AG04449 (cell line): ENCODE measurements at places on chromosomes 5 and 9.

GRCh38 chr9:121559183-121559582 is 59.5 kb upstream of the GGTA1 start:
- no peak for DNase-seq

GRCh38 chr9:101902051-101902450 is 163.6 kb upstream of the GRIN3A start:
- no peak for DNase-seq

DNA sequence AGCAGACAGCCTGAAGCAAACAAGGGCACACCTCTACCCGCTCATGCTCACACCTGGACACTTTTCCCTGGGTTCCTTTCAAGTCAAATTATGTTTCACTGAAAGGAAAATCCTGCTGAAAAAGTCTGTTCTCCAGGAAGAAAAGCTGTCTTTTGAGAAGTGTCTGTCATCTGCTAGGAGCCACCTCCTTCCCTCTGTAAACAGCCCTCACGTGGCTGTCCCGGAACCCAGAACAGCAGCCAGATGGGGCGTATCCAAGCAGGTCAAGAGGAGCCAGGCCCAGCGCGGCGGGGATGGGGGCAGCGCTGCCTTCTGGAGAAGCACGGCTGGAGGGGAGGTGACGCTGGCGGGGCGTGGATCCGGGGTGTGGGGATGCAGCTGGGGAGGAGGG is at the start of gene PNPLA7:
Gene PNPLA7, minus strand, starts transcription at position 172 of the 391 bp plus-strand sequence. CDS start 205 bp downstream, outside the sequence.
- DNase-seq, result no peak

- peak; percentile 37 for DNase-seq
These were observed 160.8 kb upstream of the KLF4 start for GRCh38 chr9:107650321-107650720.

DNA sequence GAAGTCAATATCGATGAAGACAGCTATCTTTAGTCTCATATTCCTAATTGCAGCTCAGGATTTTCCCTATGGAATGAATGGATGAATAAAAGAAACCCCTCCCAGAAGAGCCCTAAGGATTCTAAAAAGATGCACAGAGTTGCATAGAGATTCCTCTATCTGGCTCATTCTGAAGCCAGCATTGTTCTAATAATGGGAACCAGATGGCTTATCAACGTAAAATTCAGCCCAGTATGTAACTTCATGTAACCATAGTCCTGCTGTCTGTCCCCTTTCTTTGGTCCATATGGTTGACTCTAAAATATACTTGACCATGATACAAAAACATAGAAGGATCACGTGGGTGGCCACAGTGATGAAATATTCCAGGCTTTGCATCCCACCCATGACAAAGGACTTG is 508.6 kb downstream of the RASEF start:
- DNase-seq, result no peak

- no peak for DNase-seq
These were observed at the start of gene CARTPT for GRCh38 chr5:71719063-71719964. TSS of gene CARTPT (plus strand) at chr5:71719275. CDS start at chr5:71719294, 19 bp downstream.

- DNase-seq, result no peak
These were observed 144.8 kb upstream of the ADCY2 start for GRCh38 chr5:7251132-7251531.

- no peak for DNase-seq
These were observed 23.3 kb upstream of the ARSB start for GRCh38 chr5:79008362-79008761.

DNA sequence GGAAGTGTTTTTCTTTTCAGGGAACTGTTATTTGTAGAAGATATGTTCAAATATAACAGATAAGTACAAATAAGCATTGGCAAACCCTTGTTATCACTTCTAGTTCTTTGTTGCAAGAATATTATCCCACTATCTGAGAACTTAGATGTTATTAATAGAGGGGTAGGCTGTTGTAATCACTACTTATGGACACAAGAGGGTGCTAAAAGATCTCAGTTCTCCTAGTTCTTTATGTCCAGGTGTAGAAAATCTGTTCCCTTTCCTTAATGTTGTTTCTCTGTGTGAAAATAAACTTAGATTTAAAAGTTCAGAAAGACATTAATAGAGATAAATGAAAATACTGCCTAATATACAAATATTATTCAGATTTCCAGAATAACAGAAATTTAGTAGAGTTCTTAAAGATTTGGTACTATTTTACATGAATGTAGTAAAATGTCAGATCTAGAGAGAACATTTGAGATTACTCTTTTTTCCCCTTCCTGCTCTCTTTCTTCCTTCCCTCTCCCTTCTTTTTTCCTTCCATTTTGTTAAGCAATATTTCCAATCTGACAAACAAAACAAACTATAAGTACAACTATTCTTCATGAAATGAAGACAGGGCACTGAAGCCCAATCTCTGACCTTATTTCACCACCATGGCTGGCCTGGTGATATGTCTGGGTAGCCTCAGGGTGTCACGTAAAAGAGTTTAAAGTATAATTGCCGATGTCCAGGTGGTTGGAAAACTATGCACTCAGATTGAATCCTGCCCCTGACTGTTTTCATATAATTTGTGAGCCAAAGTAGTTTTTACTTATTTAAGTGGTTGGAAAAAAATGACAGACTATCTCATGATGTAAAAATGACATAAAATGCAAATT is 43.6 kb upstream of the C5orf46 start:
- peak; percentile 10 for DNase-seq

GRCh38 chr9:132991351-132992300 is 13.1 kb downstream of the GFI1B start:
- DNase-seq, result no peak

DNA sequence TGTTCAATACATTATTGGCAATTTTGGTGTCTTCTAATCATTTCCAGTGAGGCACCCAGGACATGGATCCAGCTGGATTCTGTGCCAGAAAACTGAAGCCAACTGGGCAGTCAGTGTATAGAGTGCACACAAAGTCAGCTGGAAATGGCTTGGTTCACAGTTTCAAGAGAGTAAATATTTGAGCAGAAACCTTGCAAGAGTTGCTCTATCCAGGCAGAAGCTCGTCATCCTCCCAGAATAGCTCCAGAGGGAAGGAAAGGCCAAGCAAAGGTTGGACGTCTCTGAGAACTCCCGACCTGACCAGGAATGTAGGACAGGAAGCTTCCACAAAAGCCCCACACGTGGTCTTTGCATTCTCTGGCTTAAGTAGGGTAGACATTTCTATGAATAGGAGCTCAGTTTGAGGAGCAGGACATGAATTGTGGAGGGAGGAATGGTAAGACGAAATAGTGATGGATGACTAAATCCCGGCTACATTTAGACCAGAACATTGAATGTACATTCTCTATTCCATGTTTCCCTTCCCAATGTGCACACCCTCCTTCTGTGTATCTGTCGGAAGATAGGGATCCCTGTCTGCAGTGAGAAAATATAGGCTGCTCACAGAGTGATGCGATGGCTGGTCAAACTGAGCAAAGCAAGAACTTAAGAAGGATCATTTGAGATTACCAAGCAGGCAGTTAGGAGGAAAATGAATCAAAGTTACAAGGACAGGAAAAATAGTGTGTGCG is 72.7 kb upstream of the FCN2 start:
- DNase-seq, result peak; percentile 26

DNA sequence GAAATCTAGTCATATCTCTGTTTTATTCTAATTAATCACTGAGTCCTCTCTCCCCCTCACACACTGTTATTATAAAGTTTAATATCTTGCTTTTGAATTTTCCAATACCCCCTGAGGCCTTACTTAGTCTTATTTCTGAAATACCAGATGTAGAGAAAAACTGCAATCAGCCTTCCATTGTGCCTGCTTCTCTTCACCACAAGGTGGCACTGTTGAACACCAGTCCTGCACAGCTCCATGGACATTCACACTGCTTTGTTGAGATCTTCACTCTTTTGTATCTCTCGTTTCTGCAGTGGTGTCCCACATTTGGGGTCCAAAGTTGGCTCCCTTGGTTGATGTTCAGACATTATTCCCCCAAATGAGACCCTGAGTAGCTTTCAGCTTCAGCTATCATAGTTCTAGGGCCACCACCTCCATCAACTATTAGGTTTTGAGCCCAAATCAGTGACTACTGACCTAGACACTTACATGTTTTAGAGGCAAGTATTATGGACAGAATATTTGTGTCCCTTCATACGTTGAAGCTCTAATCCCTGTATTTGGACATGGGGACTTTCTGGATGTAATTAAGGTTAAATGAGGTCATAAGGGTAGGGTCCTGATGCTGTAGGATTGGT is 24.3 kb downstream of the BOD1 start:
- DNase-seq, result no peak

DNA sequence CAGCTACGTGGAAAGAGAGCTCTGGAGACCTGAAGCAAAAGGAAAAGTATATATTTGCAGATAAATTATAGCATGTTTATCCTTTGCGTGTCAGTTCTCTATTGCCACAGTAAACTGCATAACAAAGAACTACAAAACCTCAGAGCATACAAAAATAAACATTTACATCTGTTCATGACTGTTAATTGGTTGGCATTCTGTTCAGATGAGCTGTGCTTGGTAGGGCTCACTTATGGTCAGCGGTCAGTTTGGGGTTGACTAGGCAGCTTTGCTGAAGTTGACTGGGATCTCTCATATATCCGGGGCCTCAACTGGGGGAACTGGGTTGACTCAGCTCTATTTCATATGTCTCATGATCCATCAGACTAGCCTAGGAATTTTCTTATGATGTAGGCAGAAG is 257.7 kb downstream of the TLE1 start:
- peak; percentile 82 for DNase-seq

DNA sequence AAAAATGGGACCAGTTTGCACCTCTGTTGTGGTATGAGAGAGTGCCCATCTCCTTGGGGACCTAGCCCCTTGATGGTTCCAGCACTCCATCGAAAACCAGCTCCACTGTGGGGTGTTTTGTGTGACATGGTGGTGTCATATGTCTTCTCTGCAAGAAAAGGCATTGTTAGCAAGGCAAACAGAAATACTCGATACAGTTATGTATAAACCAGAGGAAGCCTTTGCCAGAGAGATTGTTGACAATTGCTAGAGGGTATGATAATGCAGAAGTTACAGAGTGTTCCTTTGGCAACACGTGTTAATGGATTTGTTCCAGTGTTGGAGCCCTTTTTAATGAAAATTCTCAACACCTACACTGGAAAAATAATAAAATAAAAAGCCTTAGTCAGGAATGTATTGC is 270.4 kb upstream of the DMRT1 start:
- DNase-seq, result no peak

DNA sequence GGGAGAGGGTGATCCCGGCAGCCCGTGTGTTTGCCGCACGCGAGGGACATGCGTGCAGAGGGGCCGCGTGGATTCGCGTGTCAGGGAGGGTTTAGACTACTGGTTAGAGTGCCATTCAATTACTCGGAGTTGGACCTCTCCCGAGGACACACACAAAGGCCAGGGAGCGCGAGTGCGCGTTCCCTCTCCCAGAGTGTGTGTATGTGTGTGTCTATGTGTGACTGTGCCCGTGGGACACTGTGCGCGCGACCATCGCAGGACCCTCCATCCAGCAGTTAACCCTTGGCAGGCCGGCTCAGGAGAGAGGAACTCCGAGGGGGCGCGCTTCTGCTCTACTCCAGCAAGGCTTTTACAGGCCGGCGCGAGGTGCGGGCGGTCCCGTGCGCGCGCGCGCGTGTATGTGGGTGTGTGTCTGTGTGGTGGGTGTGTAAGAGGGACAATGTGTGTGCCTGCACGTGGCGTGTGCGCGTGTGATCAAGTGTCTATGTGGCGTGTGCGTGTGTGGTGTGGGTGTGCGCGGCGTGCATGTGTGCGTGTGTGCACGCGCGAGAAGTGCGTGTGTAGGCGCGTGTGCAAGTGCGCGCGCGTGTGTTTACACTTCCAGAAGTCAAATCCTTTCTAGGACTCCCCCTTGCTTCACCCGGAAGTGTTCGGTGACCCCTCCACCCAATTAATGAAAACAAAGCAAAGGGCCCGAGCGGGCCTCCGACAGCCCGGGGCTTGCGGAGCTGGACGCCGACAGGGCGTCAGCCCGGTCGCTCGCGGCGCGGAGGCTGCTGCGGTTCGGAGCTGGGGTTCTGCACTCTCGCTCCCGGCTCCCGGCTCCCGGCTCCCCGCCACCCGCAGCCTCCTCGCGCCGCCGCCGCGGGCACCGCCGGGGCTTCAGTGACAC is 75.3 kb upstream of the TBCA start:
- DNase-seq, result no peak

- no peak for DNase-seq
These were observed at the start of gene MRPL41 for GRCh38 chr9:137551264-137552021. TSS of gene MRPL41 (plus strand) at chr9:137551879. CDS start at chr9:137552082, 203 bp downstream.

DNA sequence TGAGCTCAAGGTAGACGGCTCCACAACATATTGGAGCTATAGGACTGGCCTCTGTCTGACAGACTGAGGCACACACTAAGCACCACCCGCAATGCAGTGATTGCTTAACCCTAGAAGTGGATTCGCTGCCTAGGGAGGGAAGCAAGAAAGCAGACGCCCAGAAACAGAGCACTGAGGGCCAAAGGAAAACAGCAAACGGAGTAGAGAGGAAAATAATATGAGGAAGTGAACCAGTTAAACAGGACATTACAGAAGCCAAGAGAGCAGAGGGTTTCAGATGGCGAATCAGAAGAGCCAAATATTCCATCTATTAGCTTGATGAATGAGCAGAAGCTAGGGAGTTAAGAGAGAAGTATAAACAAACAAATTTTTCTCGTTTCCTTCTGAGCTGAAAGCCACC is 139.2 kb upstream of the LHFPL2 start:
- DNase-seq, result no peak

DNA sequence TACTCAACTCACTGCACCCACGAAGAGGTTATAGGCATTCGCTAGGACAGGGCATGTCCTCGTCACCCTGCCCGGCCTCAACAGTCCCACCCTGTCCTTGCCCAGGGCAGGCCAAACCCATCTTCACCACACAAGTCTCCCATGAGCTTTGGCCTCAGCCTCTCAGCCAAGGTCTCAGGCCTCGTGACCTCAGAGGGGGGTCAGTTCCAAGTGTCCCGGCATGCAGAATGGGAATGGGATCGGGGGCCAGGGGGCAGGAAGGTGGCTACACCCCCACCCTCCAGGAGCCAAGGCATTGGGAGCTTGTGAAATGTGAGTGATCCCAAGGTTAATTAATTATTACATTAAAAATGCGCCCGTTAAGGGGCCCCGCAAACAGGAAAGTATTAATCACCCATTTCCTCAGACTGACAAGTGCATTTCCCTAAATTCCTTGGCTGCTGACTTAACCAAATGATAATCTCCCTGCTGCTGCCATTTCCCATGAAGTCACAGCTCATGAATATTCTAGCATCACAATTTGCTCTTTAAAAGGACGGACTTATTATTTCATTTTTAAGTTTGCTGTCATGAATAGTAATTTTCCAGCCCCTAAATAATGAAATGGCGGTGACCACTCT is 8.0 kb upstream of the UBAC1 start:
- DNase-seq, result no peak

- no peak for DNase-seq
These were observed 115.4 kb upstream of the GNA14 start for GRCh38 chr9:77763566-77763965.

GRCh38 chr9:77843076-77843870 is 188.3 kb downstream of the GNAQ start:
- DNase-seq, result no peak

- no peak for DNase-seq
These were observed 56.2 kb upstream of the ZSWIM6 start for GRCh38 chr5:61275841-61276240.

GRCh38 chr9:107018861-107019545 is 156.0 kb downstream of the ZNF462 start:
- peak; percentile 24 for DNase-seq
